ENCODE measurements at places on chromosomes 13 and 19.
A peak's percentile ranks its signal among the peaks of the same experiment; 100 is the strongest.

DNA sequence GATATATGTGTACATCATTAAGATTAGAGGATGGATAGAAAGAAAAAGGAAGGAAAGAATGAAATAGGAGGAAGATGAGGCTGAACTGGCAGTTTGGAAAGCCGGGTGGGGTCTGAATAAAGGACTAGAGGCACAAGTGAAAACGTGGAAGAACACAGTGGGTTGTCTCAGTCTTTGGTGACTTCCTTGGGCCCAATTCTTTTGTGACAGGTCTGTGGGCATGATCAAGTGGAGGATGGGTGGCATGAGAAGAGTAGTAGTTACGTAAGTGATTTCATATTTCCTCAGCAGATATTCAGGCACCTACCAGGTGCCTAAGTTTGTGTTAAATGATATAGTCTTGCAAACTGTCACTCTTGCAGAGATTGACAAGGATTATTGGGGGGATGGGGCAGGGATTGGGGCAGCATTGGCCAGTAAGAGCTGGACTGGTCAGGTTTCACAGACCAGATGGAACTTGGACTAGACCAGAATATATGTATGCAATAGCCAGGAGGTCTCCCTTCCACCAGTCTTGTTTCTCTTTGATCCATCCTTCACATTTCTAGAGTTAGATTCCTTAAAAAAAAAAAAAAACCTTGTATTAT, 2.7 kb downstream of the TPP2 start:
- DNase-seq: no peak

GRCh38 chr19:28606269-28607032, 606.5 kb downstream of the UQCRFS1 start:
- DNase-seq: no peak

DNA sequence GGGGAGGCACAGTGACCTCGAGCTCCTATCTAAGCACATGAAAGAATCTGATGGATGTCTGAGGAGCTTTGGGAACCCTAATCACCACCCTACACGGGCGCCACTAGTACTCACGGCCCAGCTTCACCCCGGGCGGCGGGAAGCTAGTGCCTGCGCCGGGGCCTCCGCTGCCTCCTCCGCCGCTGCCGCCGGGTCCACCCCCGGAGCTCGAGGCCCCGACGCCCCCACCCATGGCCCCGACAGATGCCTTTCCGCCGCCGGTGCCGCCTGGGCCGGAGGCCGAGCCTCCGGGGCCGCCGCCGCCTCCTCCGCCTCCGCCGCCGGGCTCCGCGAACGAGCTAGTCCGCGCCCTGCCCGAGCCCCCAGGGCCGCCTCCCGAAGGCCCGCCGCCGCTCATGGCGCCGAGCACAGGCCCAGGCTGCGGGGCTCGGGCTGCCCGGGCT, 312 bp downstream of the GSK3A start:
- peak; percentile 13 for DNase-seq

DNA sequence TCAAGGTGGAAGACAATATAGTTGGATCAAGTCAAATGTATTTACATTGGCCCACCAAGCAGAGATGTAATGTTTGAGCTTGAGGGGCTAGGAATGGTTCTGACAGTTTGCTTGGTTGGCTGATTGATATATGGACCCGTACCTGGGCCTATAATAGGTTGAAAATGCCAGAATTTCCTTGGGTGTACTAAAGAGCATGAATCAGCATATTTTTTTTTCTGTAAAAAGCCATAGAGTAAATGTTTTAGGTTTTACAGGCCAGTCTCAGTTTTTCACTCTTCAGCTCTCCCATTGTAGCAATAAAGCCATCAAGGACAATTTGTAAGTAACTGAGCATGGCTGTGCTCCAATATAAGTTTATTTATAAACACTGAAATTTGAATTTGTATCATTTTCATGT, 26.9 kb downstream of the FXYD5 start:
- DNase-seq: no peak

DNA sequence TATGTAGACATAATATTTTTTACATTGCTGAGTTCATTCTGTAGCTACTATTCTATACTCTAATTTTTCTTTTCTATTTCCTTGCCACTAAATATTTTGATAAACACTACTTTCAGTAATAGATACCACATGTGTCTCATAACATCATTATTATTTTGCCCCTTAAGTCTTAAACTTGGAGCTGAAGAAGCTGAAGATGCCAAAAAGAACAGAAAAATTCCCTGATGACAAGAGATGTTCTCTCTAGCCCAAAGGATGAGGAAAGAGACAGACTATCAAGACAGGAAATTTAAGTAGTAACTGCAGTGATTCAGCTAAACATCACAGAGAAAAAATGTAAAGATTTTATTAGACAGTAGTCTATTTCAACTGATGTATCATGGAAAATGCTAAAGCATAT, 322.0 kb upstream of the KLHL1 start:
- no peak for DNase-seq

DNA sequence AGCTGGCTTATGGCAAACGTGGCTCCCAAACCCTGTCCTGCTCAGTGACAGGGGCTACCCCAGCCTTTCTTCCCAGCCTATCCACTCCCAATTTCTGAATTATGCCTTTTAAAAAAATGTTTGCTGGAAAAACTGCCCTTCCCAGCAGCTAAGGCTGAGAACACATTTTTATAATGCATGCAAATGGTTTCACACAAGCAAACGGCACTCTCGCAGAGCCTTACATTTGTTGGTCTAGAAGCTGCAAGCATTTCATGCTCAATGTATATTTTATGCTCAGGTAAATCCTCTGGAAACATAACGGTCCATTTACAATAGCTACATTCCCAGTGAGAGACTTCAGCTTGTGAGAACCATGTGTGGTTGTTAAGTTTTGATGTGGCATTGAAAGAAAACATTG, 61.4 kb downstream of the SLC7A1 start:
- no peak for DNase-seq

Measured in amniotic epithelial cell (primary cell).